Gastroesophageal sphincter (tissue), 4 donors: ENCODE measurements at places on chromosomes 6 and 20. TPM values are rescaled to one million over a fixed set of nuclear protein-coding genes. Genes with fewer than 3 reads are reported as not detected.

The DACT2 gene
- total RNA-seq, result 0.78 TPM

GRCh38 chr6:7742223-7742785 is 16.4 kb downstream of the BMP6 start:
- no peak for ATAC-seq

The MICB gene
- total RNA-seq, result 1.8 TPM

The BPIFB1 gene
- total RNA-seq, result 128 TPM

- no peak for ATAC-seq
Measured at GRCh38 chr20:2103461-2104153, 2.0 kb downstream of the STK35 start.

DNA sequence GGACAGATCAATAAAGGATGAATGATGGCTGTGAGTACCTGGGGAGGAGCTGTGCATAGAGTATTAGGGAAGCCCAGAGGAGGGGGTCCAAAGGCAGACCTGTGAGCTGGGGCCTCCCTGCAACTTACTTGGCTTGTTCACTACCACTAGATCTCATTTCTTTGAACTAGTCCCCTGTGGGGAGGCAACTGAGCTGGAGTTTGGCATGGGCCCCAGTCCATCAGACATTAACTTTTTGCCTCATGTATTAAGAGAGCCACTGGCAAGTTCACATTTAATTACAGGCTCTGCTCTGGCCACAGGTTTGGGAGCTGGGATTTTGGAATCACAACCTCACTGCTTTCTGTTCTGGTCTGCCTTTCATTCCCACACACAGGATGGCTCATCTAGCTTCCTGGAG is 254.1 kb downstream of the PRL start:
- ATAC-seq, result peak; percentile 34

The TNFRSF6B gene
- 8.9 TPM for total RNA-seq

- no peak for ATAC-seq
Measured at GRCh38 chr6:15430931-15431405, 185.1 kb downstream of the JARID2 start.

DNA sequence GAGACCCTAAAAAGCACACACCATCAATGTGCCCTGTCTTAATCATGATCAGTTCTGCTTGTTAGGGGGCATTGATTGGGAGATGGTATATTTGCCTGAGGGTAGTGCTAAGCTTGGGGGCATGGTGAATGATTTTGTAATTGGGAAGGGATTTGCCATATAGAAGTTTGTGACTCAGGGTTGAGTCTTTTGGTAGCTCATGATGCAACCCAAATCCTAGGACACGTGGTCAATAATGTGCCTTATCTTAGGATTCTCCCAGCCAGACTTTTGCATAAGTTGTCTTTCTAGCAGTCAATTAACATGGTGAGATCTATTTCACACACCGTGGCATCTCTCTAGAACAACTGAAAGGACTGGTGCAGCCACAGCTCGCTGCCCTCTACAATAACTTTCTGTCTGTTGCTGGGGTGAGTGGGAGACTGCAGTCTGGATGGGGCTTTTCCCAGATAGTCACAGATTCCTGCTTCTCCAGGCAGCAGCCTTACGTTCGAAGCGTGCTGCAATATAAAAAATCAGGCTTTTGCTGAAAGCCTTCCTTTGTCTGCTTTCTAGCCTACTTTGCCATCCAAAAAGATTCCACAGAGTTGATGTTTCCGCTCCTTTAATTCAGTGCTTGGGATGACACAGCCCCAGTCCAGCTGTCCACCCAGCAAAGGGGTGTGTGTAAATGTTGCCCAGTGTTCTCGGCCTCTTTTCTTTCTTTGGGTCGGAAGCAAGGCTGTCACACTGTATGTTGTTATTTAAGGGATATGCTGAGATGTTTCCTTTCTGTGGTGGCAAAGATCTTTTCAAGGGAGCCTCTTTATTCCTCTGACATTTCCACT is 58.9 kb downstream of the ID4 start:
- ATAC-seq, result no peak

DNA sequence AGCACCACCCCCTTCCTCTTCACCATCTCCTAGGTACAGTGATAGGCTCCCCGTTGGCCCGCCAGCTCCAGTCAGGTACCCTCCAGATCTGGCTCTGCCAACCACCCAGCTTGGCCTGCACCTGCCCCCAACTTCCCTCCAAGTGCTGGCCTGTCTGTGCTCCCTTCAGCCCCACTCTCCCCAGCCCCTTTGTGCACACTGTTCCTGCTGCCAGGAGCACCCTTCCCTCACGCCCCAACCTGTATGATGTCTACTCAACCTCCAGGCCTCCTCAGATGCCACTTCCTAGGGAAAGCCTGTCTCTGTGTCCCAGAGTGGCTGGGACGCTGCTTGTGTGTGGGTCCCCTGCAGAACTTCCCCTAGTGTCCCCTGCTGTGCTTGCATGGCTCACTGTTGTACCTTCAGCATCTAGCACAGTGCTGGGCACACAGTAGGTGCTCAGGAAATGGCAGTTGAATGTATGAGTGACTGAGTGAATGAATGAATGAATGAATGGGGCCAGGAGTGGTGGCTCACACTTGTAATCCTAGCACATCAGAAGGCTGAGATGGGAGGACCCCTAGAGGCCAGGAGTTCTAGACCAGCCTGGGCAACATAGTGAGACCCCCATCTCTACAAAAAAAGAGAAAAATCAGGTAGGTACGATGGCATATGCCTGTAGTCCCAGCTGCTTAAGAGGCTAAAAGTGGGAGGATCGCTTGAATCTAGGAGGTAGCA is 3.0 kb downstream of the ZBP1 start:
- no peak for ATAC-seq

GRCh38 chr6:146388736-146389364 is 154.8 kb upstream of the RAB32 start:
- no peak for ATAC-seq

The GTSF1L gene
- total RNA-seq, result not detected

The BFSP1 gene
- total RNA-seq, result 5.9 TPM
